D341Med (cell line): ENCODE measurements at places on chromosomes 4 and X.

GRCh38 chrX:42704454-42704853, 73.5 kb downstream of the PPP1R2C start:
- no peak for DNase-seq

- DNase-seq: peak; percentile 33
Observed at GRCh38 chr4:33160126-33160525, 2440.0 kb downstream of the PCDH7 start.

DNA sequence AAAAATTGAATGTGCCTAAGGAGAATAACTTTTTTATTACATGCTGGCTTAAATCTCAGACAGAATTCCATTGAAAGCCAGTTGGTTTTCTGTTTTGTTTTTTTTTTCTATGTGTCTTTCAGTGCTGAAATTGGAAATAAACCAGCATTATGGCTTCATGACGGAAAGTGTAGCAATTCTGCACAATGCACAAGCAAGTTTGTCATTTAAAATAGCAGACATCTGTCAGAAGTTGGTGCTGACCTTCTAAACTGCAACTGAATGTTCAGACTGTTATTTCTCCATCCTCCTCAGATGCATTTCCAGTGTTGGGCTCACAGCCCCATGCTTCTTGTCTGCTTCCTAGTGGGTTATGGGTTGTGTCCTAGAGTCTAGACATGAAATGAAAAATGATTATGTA, 107.2 kb upstream of the LIMCH1 start:
- no peak for DNase-seq

DNA sequence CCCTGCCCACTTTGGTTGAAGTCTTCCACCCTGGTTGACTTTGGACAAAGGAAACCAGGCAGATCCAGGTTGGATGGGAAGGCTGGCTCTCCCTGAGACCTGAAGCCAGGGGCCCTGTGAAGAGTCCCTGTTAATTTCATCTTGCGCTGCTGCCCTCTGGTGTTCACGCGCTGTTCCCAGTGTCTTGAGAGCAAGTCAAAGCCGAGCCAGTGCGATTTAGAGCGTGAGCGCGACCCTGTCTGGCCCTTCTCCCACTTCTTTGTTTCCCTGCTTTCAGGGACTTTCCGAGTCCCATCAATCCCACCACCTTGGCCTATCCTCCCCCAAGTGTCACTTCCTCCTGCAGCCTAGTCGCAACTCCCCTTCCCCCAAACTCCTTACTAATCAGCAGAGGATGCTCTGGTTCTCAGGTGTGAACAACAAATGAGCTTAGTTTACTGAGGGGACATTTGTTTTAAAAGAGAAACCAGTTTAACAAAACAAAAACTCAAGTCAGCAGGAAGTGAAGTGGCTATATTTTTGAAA, 25.8 kb upstream of the CHRNA9 start:
- DNase-seq: peak; percentile 86

DNA sequence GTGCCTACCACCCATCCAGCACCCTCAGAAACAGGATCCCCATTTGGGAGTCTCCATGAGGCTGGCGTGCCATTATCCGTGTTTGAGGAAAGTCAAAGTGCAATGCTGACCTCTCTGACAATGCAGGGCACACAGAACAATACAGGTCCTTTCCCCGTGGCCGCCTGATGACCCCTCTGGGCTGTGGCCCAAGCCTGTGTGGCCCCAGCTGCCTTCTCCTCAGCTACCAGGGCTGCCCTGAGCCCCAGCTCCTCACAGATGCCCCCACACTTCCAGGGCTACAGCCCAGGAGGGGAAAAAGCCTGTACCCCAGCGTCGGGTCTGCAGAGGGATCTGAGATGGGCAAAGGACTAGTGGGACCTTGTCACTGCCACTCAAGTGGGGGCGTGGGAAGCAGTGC, 15.5 kb downstream of the ZFYVE28 start:
- DNase-seq: no peak
